Left lobe of liver (tissue), 2 donors: ENCODE measurements at places on chromosomes 1 and 21.

DNA sequence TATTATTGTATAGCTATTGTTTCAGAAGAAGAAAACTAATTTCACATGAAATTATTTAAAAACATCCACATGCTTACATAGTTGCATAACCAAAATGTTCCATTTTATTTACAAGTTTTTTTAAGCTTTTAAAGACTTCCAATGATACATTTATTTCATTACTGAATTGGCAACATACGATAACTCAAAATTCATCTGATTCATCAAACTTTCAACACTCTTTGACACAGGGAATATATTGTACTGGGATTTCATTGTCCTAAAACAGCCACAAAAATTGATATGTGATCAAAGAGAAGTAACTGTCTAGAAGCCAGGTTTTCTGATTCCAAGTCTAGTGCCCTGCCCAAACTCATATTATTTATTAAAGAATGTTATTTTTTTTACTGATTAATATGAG is 131.4 kb upstream of the USP24 start:
- no peak for DNase-seq

GRCh38 chr21:21383126-21383525 is 384.9 kb downstream of the NCAM2 start:
- DNase-seq: no peak

DNA sequence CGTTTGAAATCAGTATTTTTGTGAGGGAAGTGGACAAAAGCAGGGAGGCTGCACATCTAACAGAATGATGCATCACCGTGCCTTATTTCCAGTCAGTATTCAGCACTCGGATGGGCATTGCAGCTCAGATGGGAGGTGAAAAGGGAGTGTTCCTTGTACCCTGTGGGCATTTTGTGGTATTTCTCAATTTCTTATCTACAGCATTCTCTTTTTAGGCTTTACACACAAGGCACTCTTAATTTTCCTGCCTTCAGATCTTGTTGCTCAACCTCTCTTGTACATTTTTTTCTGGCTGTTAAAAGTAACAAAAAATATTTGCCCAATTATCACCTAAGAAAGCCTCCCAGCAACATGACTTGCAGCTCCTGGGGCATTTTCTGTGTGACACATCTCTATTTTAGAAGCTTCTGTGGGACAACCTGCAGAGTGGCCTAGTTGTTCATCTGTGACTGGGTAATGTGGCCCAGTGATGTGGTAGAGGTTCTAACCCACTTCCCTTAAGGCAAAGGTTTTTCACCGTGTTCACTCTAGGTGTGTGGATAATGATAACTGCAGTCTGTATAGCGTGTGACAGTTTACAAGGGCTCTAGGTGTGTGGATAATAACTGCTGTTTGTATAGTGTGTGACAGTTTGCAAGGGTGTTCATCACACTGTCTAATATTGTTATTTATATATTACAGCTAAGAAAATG is 257.2 kb downstream of the PTGER3 start:
- DNase-seq: no peak

DNA sequence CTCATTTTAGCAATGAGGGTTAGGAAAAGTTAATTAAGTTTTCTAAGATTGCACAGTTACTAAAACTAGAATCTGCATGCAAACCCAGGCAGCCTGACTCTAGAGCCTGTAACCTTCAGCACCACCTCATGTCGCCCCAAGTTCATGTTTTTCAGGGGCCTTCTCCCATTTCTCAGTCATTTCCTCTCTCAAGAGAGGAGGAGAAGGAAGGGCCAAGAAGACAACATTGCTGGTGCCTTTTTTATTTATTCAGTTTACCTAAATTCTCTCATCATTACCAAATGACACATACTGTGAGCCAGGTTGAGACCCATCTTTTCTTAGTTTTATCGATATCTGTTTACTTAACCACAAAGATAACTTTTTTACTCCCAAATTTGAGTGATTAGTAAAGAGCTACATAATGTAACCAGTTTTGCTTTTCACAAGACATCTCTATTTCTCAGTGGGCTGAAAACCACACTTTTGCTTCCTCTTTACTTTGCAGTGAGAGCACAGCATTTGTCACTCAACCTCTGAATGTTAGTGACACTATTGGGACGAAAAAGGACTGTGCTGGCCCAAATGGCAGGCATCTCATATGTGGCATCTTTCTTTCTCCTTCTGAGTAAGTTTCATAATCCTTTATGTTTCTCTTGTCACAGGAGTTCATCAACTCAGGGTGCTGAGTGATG is at the start of gene CD101:
TSS of gene CD101 (plus strand) at position 507 of the 674 bp plus-strand sequence. CDS start at position 565, 58 bp downstream.
- no peak for DNase-seq

- no peak for DNase-seq
Observed at GRCh38 chr1:168136709-168137514, at the start of gene GPR161. TSS of gene GPR161 (minus strand) at chr1:168136930. CDS start at chr1:168104850, 32,080 bp downstream.
